ENCODE measurements at places on chromosomes 5 and 9.

- DNase-seq = no peak
Observed at GRCh38 chr5:173230690-173231380, 4.2 kb downstream of the NKX2-5 start.

GRCh38 chr9:125612616-125613015 is 94.4 kb downstream of the MAPKAP1 start:
- no peak for DNase-seq

DNA sequence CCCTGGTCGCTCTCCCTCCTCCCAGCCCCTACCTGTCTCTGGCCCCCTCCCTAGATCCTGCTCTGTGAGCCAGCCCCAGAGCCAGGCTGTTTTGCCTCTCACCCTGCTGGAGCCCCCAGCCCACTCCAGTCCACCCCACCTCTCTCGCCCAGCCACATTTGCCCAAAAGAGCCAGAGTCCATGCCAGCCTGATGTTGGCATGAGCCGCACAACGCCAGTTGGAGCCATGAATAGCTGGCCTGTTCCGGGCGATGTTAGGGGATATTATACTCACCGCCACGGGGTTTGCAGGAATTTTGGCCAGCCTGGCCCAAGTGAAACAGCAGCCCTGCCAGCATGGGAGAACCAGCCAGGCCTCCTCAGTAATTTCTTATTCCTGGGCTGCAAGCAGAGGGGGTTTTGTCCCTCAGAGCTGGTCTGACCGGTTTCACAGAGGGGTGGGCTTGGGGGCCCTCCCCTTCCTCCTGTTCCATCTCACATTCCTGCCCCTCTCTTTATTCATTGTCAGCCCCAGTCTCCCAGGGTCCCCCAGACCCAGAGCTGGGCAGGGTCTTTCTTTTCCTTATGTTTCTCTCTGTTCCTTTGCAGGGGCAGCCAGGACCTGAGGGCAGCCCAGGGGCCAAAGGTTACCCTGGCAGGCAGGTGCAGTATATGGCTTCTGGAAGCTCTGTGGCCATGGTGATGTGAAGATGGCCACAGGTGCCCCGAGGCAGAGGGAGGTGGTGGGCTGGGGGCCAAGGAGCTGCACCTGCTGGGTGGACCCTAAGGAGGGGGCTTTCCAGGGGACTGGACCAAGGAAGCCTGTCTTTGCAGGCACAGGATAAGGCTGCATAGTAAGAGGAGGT is 50.1 kb downstream of the COL27A1 start:
- DNase-seq = no peak

DNA sequence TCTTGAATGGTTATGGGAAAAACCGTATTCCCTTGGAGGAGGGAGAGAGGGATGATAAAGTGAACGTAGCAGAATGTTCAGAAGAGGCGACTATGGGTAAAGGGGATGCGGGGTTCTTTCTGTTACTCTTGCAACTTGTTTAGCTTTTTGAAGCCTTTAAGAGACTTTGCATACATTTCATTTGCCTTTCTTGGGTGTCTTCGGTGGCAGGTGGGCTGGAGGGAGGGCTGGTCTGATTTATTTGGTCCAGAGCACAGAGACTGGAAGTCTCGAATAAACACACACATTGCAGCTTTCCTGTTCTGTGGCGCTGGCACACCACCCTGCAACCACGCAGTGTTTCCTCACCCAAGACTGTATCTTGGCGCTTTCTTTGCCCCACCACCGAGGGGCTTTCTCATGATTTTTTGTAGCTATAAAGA is 23.2 kb downstream of the TTF1 start:
- DNase-seq = no peak

GRCh38 chr5:163938595-163938994 is 433.2 kb downstream of the MAT2B start:
- no peak for DNase-seq

- no peak for DNase-seq
Observed at GRCh38 chr9:103985077-103985476, 109.0 kb upstream of the SMC2 start.

- DNase-seq = no peak
Observed at GRCh38 chr5:50665091-50665490, 1.3 kb upstream of the PARP8 start.

DNA sequence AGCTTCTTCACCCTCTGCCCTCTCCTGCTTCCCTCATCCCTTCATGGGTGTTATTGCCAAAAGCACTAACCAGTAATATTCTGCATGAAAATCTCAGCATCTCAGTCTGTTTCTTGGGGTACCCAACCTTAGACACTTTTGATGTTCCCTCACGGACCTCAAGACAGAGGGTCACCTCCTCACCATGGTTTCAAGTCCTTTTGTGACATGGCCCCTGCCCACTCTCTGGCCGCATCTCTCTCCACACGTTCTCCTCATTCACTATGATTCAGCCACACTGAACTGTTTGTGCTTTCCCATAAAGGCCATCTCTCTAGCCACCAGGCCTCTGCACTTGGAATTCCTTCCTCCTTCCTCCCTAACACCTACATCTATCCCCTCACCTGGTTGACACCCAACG is 111.5 kb upstream of the SPOCK1 start:
- no peak for DNase-seq

DNA sequence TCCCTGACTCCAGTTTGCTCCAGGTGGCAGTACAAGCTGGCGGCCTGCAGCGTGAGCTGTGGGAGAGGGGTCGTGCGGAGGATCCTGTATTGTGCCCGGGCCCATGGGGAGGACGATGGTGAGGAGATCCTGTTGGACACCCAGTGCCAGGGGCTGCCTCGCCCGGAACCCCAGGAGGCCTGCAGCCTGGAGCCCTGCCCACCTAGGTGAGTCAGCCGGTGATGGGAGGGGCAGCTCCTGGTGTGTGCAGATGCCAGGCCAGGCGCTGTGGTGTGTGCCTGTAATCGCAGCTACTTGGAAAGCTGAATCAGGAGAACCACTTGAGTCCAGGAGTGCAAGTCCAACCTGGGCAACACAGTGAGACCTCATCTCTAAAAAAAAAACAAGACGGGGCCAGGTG is 10.0 kb upstream of the CACFD1 start:
- DNase-seq = no peak

DNA sequence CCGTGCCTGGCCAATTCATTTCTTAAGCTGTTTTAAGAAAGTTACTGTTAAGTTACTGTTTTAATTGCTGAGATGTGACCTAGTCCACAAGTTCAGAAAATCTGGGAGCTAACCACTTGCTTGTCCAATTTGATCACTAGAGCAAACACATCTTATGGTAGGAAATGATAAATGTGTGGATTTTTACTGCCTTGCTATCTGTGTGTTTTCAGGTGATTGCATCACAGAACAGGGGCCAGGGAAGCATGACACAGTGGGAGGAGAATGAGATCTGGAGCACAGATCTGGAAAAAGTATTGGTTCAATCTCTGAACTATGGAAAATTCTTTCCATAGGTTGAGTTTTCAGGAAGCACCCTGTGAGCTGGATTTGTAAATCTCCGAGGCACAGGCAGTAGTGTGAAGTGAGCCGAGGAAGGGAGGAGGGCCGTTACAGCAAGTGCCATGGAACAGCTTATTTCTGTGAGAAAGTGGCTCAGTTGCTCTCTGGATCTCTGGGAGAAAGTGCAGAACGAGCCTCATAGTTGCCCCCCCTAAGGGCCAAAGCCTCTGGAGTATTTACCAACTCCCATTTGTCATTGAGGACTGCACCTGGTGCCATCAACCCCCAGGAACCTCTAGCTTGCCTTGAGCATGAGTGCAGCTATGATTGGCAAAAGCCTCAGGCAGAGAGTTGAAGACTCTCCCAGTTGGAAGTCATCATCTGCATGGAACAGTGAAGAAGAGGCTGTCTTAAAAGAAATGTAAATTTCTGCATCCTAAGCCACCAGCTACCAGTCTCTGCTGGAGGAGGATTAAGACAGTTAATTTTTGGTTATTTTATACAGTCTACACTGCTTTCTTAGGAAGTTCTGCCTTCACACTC is 161.8 kb upstream of the CLINT1 start:
- DNase-seq = no peak

DNA sequence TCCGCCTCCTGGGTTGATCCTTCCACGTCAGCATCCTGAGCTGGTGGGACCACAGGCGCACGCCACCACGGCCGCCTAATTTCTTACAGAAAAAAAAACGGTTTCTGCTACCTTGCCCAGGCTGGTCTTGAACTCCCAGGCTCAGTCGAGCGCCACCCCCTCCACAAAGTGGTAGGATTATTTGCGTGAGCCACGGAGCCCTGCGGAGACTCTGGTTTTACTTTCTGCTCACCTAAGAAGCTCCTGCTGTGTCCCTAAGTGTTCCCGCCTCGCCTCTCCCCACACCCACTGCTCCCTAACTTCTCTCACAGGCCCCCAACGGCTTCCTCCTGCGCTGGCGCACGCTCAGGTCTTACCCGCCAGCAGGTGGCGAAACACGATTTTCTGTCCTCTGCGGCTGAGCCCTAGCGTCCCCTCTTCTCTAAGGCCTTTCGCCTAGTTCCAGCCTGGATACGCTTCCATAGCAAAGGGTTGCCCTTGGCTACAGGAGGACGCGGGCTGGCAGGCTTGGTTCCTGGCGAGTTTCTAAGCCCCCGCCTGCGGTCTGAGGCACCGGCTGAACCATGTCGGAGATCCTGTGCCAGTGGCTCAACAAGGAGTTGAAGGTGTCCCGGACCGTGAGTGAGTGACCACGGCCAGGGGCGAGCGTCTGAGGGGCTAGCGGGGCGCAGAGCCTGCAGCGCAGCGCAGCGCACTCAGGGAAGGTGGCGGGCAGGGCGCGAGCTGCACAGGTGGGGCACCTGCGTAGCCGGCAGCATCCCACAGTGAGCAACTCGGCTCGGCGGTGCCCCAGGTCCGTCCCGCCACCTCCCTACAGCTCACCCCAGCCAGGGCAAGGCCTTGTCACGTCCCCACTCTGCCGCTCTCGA is at the start of gene SPEF2:
TSS of gene SPEF2 (plus strand) at position 429 of the 869 bp plus-strand sequence. CDS start at position 564, 135 bp downstream.
- DNase-seq = peak; percentile 74

- DNase-seq = peak; percentile 70
Observed at GRCh38 chr9:134099123-134099761, 31.4 kb upstream of the BRD3 start.

DNA sequence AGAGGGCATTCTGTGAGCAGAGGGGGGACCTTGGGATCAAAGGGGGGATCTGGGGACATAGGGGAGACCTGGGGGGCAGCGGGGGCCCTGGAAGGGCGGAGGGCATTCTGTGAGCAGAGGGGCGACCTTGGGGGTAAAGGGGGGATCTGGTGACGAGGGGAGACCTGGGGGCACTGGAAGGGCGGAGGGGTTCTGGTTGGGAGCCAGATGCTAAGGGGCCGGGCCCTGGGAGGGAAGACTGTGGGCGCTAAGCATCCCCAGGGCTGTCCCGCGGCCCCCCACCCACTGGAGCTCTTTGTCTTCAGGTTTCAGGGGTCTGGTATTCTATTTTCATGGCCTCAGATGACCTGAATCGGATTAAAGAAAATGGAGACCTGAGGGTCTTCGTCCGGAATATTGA is 748 bp downstream of the LCN9 start:
- DNase-seq = no peak

GRCh38 chr9:114602620-114603019 is 8.5 kb upstream of the TMEM268 start:
- DNase-seq = peak; percentile 48

- peak; percentile 71 for DNase-seq
Observed at GRCh38 chr5:1557114-1557873, 33.5 kb upstream of the LPCAT1 start.

GRCh38 chr5:120446068-120446492 is 18.0 kb upstream of the PRR16 start:
- DNase-seq = no peak

- no peak for DNase-seq
Observed at GRCh38 chr9:129574911-129575585, 45.9 kb downstream of the C9orf50 start.

GRCh38 chr5:6686915-6687409 is 26.3 kb upstream of the TENT4A start:
- no peak for DNase-seq

GRCh38 chr9:2332663-2333062 is 288.9 kb upstream of the VLDLR start:
- DNase-seq = no peak

GRCh38 chr5:63953217-63953616 is 9.0 kb downstream of the HTR1A start:
- DNase-seq = no peak

GRCh38 chr9:73129941-73130685 is 21.6 kb upstream of the ANXA1 start:
- DNase-seq = no peak

- DNase-seq = no peak
Observed at GRCh38 chr9:103649086-103649485, 445.0 kb upstream of the SMC2 start.

DNA sequence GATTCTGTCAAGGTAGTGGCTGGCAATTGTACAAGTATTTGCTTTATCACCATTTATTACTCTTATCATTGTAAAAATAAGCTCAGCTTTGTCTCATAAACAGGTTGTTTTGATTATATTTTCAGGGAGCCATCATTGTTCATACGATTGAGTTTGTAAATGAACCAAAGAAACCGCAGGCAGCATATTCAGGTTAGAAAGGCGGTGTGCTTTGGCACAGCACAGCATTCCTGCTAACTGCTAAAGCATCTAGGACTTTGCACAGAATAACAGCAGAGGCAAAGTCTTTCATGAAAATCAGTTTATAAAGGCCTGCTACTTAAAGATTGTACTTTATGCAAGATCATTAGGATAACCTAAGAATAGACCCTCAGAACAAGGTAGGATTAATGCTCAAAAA is 281.5 kb upstream of the SLC24A2 start:
- no peak for DNase-seq
